ENCODE measurements at places on chromosomes 16 and 17. TPM values are rescaled to one million over a fixed set of nuclear protein-coding genes. Genes with fewer than 3 reads are reported as not detected.

DNA sequence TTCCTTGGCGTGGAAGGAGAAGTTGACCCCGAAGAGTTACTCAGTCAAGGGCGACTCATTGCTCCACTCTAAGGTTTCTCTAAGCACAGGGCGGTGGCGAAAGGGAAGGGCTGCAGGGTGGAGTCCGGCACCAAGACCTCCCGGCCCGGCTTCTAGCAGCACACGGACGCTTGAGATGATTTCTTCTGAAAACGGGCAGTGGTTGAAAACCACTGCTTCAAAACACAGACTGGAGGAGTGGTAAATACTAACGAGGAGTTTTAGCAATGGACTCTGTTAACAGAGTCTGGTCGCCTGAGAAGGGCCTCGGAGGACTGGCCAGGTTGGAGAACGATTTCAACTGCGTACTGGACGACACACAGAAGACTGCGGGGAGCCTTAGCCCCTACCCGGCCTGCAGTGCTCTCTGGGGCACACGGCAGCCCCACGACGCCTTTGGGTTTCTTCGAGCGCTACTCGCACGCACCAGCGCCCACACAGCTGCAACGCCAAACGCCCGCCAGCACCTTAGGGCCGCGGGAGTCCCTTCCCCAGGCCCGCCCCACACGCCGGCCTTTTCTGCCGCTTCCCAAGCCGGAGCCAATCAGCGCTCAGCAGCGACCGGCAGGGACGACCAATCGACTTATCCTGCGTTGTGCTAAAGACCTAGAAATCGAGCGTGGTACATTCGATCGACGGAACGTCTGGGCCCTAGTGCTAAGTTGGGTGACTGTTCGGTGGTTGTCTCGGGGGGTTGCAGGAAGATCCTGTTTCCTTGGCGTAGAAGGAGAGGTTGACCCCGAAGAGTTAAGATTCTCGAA, 14.4 kb upstream of the CA4 start:
- peak overlapping the region; percentile 63 for H3K27ac ChIP-seq
- DNase-seq = peak; percentile 89

DNA sequence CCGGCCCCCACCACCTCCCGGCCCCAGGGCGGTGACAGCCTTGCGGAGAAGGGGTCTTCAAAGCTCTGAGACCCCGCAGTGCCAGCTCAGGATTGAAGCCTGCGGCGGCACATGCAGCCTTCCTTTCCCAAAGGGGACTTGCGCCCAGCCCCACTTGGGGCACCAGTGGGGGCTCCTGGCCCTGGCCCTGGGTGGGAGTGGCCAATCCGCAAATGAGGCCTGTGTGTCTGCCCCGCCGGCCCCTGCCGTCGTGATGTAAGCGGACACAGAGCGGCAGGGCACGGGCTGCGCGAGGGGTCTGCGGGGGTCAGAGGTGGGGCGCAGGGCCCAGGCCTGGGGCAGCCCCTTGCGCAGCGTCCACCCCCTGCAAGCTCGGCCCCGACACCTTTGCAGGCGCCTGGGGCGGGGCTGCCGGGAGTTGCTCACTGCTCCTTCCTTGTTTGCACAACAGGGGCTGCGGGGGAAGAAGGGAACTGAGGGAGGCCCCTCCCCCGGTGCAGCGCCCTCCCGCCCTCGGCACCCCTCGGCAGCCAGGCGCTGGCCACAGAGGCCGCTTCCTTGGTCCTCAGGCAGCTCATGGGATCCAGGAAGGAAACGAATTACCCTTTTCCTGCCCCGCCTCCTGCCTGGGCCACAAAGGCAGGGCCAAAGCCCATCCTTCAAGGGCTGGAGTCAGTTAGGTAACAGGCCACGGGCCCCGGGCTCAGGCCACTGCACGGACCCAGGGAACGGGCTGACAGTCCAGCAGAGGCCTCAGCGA, 2.9 kb downstream of the SLC16A3 start:
- H3K27ac ChIP-seq = no peak overlapping the region
- H3K4me3 ChIP-seq = peak overlapping the region; percentile 92
- H3K36me3 ChIP-seq = peaks cover 17% of the 10 kb centered on the region
- peaks cover 12% of the 10 kb centered on the region for H3K4me1 ChIP-seq
- no peaks in the 10 kb centered on the region for H3K27me3 ChIP-seq

DNA sequence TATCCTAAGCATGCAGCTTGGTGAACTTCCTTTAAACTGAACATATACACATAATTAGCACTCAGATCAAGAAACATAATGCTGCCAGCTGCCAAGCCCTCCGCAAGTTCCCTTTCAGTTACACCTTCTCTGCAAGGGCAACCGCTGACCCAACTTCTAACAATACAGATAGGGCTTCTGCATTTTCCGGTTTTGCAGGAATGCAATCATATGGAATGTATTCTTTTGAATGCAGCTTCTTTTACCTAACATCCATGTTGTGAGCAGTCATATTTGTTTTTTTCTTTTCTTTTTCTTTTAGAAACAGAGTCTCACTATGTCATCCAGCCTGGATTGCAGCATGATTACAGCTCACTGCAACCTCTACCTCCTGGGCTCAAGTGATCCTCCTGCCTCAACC, 110.7 kb downstream of the GSG1L start:
- H3K27me3 ChIP-seq = peaks cover 28% of the 10 kb centered on the region
- H3K4me1 ChIP-seq = no peaks in the 10 kb centered on the region
- no peak overlapping the region for H3K27ac ChIP-seq

DNA sequence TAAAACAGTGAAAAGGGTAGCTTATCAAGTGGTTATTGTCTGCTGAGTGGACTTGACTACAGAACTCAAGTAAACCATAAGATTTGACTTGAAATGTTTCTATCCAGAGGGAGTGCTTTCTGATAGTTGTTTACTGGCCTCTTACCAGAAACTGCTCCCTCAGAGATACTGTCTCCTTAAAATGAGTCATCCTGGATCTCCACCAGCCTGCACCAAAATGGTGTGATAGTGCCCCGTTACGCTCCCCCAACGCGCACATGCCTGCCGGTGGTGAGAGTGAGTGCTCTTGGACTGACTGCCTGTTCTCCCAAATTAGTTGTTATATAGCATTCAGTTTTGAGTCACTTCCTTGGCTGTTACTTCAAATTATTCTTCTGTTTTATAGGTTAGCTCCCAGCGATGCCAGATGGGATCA, 22.9 kb downstream of the PRCD start:
- H3K27me3 ChIP-seq = no peaks in the 10 kb centered on the region
- H3K4me3 ChIP-seq = peak overlapping the region; percentile 7
- H3K27ac ChIP-seq = peak overlapping the region; percentile 71
- DNase-seq = no peak
- peaks cover 84% of the 10 kb centered on the region for H3K36me3 ChIP-seq

- H3K36me3 ChIP-seq = peaks cover 14% of the 10 kb centered on the region
- peak overlapping the region; percentile 99 for H3K4me3 ChIP-seq
- peak; percentile 77 for DNase-seq
- peak overlapping the region; percentile 100 for H3K27ac ChIP-seq
- H3K27me3 ChIP-seq = no peaks in the 10 kb centered on the region
These were observed 585 bp downstream of the AP1G1 start for GRCh38 chr16:71807905-71808592.

DNA sequence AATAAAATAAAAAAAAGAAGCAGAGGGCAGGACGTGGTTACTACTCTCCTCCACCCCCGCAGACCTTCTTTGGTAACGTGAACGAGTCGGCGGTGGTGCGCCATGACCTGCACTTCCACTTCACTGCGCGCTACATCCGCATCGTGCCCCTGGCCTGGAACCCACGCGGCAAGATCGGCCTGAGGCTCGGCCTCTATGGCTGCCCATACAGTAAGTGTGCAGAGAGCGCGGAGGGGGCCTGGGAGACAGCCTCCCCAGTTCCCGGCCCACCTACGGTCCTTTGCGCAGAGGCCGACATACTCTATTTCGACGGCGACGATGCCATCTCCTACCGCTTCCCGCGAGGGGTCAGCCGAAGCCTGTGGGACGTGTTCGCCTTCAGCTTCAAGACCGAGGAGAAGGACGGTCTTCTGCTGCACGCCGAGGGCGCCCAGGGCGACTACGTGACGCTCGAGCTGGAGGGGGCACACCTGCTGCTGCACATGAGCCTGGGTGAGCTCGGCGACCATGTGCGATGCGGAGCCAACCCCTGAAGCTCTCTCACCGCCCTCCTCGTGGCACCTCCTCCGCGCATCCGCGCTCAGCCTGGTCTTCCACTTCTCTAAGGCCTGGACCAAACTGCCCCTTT, 2.7 kb downstream of the CNTNAP1 start:
- DNase-seq = no peak
- no peak overlapping the region for H3K4me3 ChIP-seq
- H3K4me1 ChIP-seq = peaks cover 28% of the 10 kb centered on the region
- no peak overlapping the region for H3K27ac ChIP-seq

DNA sequence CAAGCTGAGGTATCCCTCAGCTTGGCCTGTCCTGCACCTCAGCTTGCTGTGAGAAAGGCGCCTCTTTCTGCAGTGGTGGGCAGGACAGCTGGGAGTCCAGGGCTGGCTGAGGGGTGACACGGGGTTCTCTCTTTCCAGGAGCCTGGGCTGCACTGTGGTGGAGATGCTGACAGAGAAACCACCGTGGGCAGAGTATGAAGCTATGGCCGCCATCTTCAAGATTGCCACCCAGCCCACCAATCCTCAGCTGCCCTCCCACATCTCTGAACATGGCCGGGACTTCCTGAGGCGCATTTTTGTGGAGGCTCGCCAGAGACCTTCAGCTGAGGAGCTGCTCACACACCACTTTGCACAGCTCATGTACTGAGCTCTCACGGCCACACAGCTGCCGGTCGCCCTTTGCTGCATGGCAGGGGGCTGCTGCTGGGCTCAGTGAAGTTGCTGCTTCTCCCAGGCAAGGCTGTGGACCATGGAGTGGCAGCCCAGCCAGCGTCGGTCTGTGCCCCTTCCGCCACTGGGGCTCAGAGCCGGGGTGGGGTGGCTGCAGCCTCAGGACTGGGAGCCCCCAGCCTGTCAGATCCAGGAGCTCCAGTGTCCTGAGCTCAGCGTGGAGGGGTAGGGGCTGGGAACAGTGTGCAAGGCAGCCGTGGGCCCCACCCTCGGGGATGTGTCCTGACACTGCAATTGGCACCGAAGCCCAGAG, 6.4 kb downstream of the LIMD2 start:
- no peak for DNase-seq
- peaks cover 48% of the 10 kb centered on the region for H3K4me1 ChIP-seq
- peaks cover 33% of the 10 kb centered on the region for H3K36me3 ChIP-seq
- H3K27ac ChIP-seq = peak overlapping the region; percentile 66

GRCh38 chr17:81049973-81050551, 15.1 kb downstream of the BAIAP2 start:
- DNase-seq = no peak
- H3K36me3 ChIP-seq = no peaks in the 10 kb centered on the region
- no peak overlapping the region for H3K27ac ChIP-seq
- no peaks in the 10 kb centered on the region for H3K27me3 ChIP-seq
- H3K4me3 ChIP-seq = no peak overlapping the region
- peaks cover 16% of the 10 kb centered on the region for H3K4me1 ChIP-seq

The EPN3 gene
- total RNA-seq = not detected

The STAC2 gene
- total RNA-seq = 0.47 TPM

DNA sequence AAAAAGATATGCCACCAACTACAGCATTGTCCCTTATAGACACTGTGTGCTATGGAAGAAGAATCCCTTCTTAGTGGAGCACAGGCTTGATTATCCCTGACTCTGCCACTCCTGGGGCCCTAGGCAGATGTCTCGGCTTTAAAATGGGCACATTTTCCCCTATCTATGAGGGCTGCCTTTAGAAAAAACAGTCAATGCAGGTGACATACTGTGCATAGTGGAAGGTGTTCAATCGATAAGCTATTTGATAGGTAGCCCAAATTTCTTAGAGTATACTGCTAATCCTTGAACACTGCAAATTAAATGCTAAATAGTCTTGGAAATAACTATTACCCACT, 64.4 kb downstream of the PARN start:
- H3K4me1 ChIP-seq = peaks cover 4% of the 10 kb centered on the region
- no peak overlapping the region for H3K4me3 ChIP-seq
- peaks cover 9% of the 10 kb centered on the region for H3K36me3 ChIP-seq
- no peak for DNase-seq

DNA sequence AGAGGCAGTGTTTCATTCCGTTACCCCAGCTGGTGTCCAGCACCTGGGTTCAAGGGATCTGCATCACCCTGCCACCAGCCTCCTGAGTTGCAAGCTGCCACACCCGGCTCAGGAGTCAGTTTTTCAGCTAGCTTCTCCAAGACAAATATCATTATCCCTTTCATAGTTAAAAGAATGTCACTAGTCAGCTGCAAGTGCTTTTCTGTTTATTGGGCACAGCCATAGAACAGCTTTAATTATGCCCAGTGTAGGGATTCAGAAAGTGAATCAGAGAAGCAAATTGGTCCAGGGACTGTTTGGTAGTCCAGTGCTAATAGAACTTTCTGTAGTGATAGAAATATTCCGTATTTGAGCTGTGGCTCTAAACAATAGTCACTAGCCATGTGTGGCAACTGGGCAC, 2.9 kb upstream of the AOC3 start:
- H3K4me1 ChIP-seq = peaks cover 19% of the 10 kb centered on the region
- H3K27me3 ChIP-seq = no peaks in the 10 kb centered on the region
- DNase-seq = no peak
- H3K27ac ChIP-seq = no peak overlapping the region
- H3K36me3 ChIP-seq = peaks cover 14% of the 10 kb centered on the region
- H3K4me3 ChIP-seq = no peak overlapping the region

The DNAH3 gene
- total RNA-seq = not detected

DNA sequence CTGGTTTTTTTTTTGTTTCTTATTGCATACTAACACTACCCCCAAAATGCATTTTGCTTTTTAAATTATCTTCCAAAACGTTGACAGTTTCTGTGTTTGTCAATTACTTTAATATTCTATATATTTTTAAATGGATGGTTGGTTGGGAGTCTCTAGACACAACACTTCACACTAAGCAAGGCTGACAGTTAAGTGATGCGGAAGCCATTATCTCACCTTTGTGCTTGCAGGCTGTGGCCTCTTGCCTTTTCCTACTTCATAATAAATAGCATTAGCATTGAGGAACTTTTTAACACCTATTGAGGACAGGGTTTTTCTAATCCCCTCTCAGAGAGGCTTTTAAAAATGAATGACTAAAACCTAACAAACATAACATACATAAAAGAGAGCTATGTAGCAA, 280.8 kb upstream of the TBX2 start:
- no peak for DNase-seq
- no peak overlapping the region for H3K27ac ChIP-seq
- no peaks in the 10 kb centered on the region for H3K4me1 ChIP-seq
- no peak overlapping the region for H3K4me3 ChIP-seq

Data from activated CD8-positive, alpha-beta T cell treated with anti-CD3 and anti-CD28 coated beads for 36 hours (primary cell).